ENCODE measurements at places on chromosomes 5 and 9.

DNA sequence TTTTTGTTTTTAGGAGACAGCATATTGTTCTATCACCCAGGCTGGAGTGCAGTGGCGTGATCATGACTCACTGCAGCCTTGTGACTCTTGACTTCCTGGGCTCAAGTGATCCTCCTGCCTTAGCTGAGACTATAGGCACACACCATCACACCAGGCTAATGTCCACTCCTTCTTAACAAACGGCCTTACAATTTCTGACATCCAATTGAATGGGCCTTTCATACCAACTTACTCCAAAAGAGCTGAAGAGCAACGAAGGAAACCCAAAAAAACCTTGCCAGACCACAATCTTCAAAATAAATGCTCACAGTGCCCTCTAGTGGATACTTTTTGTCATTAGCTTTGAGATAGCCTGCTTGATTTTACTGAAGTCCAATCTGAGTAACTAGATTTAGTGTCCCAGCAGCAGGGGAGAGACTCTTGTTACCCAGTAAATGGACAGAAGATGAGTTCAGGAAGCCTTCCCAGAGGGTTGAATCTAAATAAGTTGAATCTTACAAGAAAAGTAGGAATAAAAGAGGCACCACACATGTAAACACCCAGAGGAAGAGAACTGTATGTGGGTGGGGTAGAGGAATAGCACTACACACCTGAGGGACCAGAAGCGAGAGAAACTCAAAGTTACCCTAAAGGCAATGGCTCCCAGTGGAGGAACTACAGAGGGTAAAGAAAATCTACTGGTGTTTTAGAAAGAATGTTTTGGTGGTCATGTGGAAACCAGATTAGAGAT is 9.3 kb downstream of the ZNF622 start:
- peak; percentile 61 for DNase-seq

DNA sequence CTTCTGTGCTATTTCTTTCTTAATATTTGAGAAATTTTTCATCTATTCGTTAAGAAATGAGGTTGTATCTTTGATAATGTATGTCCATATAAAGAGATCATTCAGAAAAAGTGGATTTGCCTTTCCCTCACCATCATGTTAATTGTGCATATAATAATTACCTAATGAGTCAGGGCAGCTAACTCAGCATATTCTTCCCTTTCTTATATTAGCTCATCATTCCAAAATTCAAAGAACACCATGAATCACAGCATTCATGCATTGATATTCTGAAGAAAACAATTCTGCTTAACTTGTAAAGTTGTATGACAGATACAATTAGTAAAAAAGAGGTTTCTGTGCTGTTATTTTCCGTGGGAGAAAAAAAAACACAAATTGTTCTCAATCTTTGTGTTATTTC is 630.6 kb downstream of the TLE1 start:
- DNase-seq, result no peak

DNA sequence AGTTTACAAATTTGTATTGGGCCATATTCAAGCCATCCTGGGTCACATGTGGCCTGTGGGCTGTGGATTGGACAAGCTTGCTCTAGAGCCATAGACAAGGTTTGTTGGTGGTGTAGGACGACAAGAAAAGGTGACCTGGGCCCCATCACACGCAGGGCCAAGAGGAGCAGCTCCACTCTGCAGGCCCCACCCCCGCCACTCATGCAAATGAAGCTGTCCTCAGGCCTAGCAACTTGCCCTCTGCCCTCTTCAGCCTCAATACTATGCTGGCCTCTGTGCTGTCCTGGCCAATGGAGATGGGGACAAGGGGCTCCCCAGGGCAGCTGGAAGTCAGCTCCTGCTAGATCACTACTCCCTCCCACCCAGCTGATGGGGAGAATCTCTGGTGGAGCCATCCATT is 55.2 kb upstream of the TMEM252 start:
- DNase-seq, result no peak

DNA sequence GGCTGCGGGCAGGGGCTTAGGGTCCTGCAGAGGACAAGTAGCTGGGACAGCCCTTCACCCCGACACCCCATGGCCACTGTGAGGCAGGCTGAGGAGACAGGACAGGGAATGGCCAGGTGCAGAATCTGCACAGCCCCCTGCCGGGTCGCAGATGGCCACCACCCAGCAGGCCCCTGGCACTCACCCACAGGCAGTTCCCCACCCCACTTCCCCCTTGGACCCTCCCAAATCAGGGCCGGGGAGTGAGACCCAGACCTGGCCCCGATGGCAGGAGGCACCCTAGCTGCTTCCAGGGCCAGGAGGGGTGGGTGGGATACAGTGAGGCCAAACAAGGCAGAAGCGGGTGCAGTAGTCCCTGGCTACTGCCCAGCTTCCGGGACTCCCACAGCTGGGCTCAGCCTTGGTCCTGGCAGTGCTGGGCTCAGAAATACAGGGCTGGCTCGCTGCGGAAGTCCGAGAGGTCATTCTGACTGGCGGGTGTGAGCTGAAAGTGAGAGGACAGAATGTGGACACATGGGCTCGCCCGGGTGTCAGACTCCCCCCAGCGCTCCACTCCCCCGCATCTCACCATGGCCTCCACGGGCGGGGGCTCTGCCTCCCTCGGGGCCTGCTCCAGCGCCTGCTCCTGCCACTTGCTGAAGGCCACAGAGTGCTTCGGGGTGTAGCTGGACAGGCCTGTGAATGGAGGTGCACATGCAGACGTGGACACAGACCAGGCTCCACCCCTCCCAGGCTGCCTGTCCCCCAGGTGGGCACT is 3.4 kb downstream of the SSNA1 start:
- no peak for DNase-seq

GRCh38 chr5:151214614-151215545 is 9.0 kb downstream of the CCDC69 start:
- DNase-seq, result no peak

DNA sequence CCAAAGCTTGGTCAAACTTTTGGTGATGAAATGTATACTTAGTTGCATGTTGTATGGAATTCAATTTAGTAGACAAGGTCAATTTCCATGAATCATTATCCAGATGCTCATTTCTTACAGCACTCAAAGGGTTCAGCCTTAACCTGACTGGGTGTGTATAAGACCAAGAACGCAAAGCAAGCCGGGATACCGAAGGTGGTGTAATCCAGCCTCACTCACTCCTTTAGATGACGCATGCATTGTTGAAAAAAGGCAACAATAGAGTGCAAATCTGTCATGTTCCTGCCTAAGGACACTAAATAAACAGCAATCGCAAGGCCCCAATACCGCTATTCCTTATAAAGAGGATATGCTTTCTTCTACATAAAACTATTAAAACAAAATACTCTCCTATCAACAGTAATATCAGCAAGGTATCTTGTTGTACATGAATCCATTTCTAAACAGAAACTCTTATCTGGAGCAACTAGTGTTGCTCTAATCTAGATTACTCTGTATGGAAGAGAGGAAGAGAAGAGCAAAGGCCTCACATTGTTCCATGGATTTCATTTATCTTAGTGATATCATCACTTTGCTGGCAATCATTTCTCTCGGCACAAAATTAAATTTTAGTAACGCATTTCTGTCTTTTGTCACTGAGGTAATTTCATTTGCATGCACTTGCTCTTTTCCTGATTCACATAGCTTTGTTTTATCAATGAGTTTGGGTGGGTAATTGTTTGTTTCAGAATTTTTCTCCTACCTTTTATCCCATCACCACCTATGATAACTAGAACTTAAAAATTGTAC is 96.2 kb downstream of the PLK2 start:
- DNase-seq, result no peak

DNA sequence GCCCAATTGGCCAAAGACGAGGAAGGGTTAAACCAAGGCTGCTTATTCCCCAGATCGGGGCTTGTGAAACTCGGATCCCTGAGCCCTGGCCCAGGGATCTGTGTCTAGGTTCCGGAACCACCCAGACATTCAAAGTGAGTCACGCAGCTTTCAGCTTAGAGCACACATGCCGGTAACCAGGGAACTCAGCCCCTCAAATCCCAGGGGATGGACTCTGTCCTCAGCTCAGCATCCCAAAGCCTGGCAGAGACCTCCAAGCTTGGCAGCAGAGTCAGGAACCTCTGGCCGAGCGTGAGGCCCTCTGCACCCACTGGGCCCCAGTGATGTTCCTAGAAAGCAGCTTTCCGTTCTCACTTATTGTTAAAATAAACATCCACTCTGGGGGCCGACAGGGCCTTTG is 5.1 kb downstream of the PNPLA7 start:
- no peak for DNase-seq

DNA sequence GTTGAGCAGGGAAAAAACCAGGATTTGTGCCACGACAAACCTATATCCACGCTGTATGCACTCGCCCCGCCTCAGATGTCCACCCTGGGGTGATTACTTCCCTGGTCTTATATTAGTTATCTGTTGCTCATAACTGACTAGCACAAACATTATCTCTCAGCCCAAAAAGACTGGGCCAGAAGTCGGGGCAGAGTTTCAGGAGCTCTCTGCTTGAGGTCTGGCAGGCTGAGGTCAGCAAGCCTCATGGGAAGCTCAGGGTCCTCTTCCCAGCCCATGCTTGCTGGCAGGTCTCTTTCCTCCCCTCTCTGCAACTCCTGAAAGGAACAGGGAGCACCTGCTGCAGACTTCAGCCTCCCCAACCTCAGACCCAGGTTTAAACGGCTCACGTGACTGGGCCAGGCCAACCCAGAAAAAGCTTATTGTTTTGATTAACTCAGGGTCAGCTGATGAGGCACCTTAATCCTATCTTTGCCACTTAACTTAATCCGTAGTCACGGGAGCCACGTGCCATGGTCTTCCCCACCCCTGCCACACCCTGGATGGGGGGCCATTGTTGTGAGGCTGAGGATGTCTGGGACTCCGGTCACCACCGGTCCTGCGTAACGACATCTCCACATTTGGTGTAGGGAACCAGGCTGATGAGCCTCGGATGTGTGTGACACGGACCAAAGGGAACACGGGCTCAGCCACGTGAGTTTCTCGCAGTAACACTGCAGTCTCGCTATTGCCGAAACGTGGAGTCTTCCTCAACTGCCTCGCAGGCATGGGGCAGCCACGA is 123.7 kb upstream of the IRX4 start:
- DNase-seq, result no peak

DNA sequence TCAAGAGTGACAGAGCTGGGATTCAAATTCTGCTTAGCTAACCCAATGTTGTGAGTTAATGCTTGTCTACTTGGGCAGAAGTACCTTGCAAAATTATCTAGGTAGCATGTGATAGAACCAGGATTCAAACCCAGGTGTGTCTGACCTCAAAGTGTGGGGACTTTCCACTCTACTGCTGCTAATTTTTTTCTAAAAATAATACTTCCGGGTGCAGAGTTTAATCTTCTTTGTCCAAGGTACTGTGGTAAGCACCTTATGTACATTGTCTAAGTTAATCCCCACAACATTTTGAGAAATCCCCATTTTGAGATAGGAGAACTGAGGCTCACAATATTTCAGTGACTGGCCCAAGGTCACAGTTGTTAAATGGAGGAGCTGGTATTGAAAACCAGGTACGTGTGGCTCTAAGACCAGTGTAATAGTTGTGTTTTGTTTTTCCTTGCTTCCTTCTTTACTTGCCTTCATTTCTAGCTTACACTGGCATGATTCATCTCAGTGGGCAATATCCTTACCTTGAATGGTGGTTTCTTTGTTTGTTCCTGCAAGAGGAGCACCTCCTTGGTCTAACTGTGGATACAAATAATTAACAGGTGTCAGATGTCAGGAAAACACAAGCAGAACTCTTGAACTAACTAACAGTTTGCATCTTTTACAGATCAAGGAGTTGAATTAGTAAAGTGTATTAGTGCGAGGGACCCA is 7.5 kb downstream of the ALDOB start:
- no peak for DNase-seq

- no peak for DNase-seq
Observed at GRCh38 chr9:94655739-94656138, 16.4 kb upstream of the FBP1 start.

DNA sequence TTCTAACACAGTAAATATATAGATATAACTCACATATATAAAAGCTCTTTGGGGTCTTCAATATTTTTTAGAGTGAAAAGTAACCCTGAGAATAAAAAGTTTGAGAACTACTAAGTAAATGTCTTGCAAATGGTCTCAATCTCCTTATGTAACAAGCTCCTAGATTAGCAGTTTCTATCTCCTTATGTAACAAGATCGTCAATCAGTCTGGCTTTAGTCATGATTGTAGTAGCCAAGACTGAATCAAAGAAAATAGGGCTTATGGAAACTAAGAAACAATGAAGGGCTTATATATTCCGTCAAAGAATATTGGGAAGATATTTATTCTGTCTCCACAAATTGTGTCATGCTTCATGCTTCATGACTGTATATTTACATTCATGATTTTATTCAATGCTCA is 22.4 kb upstream of the FREM1 start:
- no peak for DNase-seq

DNA sequence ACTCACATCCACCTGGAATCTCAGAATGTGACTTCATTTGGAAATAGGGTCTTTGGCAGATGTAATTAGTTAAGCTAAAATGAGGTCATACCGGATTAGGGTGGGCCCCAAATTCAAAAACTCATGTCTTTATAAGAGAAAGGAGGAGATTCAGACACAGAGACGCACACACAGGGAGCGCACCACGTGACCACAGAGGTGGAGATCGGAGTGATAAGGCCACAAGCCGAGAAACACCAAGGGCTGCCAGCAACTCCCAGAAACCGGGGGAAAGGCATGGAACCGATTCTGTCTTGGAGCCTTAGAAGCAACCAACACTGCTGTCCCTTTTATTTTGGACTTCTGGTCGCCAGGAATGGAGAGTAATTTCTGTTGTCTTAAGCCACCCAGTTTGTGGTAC is 31.8 kb upstream of the LMX1B start:
- DNase-seq, result no peak

- DNase-seq, result peak; percentile 44
Observed at GRCh38 chr5:11482011-11482410, 422.2 kb downstream of the CTNND2 start.

- peak; percentile 43 for DNase-seq
Observed at GRCh38 chr5:151471276-151471675, 23.9 kb downstream of the SLC36A1 start.

DNA sequence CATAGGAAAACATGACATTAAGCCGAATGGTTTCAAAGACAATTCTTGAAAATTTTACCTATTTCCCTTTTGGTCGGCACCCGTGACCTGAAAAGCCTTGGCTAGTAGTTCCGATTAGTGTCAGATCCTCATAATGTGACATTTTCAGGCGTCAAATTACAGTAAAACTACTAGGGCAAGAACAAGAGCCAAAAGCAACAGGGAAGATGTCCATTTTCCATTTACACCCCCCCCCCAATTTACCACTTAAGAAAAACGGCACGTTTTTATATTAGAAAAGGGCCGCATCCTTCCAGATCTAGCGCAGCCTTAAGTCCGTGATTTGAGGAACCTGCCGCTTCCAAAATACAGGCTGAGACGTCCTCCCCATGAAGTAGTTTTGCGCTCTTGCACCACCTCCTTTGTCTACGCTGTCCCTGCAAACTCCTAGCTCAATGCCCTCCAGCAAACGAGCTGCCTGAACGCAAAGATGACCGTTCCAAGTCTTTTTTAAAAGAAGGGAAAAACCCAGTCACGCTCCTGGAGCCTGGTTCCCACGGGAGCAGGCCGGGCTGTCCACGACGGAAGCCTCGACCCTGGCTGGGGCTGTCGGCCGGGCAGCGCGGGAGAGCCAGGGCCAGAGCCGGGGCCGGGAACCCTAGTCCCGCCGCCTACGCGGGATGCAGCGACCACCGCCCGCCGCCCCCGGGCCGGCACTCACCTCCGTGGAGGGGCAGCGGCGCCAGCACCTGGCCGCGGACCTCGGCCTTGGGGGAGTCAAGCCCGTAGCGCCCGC is 616 bp downstream of the RNF130 start:
- peak; percentile 38 for DNase-seq

GRCh38 chr9:93139365-93140182 is 5.5 kb upstream of the NINJ1 start:
- DNase-seq, result no peak

- no peak for DNase-seq
Observed at GRCh38 chr5:142542078-142542477, 143.8 kb downstream of the FGF1 start.
